ENCODE measurements at places on chromosomes 7 and 10.

GRCh38 chr7:74026903-74027682, 880 bp upstream of the ELN start:
- DNase-seq: no peak

- DNase-seq: no peak
These were observed 780 bp downstream of the PLEKHA8 start for GRCh38 chr7:30028749-30029635.

- no peak for DNase-seq
These were observed 109.7 kb upstream of the GDF10 start for GRCh38 chr10:47190301-47190700.

GRCh38 chr10:28892818-28893547, 215.7 kb downstream of the BAMBI start:
- DNase-seq: no peak

GRCh38 chr10:80686734-80687475, 149.2 kb downstream of the SH2D4B start:
- DNase-seq: no peak

DNA sequence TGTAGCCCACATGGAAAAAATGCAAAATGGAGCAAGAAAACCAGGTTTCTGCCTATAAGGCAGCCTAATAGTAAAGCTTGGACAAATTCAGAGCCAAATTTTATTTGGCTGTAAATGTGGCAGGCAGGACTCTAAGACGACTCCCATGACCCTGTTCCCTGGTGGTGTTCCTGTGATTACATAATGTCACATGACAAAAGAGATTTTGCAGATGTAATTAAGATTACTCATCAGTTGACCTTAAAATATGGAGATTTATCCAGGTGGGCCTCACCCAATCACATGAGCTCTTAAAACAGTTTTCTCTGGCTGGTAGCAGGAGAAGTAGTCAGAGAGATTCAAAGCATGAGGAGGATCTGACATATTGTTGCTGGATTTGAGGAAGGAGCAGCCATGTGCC, 303.1 kb upstream of the IMMP2L start:
- no peak for DNase-seq

GRCh38 chr7:9488555-9488954, 1055.1 kb downstream of the NXPH1 start:
- no peak for DNase-seq

DNA sequence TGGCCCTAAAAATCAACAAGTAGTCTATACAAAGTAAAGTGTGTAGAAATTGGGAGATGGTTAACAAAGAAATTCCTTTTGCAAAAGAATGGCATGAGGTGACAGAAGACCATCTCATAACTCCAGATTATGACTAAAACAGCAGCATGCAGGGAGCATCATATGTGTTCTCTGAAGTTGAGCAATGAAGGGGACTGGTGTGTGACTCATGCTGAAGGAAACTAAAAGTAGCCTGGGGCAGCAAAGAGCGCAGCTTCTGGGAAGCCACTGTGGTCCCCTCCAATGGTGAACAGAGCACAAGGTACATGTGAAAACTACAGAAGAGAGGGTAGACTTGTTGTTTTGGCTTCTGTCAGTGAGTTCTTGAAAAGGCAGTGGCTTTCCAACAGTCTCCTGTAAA, 133.4 kb downstream of the MACC1 start:
- DNase-seq: peak; percentile 34

DNA sequence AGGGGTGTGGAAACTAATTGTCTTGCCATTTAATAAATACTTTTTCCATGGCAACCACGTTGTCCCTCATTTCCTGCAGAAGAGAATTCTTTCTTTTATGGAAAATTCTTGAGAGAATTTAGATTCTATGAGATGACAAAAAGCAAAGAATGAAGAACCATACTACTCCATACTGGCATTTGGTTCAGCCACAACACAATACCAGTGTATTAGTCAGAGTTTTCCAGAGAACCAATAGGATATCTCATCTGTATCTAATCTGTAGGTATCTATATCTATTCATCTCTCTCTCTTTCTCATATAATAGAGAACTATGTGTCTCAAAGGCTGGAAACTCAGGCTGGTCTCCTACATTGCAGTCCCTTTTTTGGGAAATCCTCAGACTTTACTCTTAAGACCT, 44.6 kb upstream of the NAMPT start:
- no peak for DNase-seq

DNA sequence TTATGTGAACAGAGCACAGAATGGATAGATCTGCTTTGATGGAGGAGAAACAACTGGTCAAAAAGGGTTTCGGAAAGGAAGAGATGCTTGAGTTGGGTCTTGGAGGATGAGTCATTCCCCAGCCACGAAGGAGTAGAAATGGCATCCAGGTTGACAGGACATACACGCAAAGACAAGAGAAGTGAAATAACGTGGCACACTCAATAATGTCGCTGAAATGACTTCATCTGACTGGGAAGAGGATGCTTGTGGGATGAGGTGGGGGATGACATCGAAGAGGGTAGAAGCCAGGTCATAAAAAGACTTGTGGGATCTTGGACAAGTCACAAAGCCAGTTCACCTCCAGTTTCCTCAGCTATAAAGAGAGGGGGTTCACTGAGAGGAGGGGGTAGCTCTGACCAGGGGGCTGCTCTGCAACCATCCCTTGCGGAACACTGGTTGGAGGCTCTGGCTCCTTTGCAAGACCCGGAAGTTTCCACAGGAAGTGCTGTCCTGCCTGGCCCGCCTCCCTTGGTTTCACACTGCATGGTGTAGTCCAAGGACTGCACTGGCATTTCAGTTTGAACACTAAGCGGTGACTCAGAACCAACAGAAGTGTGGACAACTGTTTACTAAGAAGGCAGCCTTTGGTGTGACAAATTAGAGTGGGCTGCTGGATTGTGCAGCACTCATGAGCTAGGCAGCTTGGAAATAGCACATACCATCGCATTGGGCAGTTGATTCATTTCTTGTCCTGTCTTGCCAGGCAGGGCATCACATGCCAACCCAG, 189.9 kb upstream of the ADO start:
- no peak for DNase-seq

- DNase-seq: no peak
These were observed 17.0 kb upstream of the TIAL1 start for GRCh38 chr10:119613741-119614140.

- DNase-seq: no peak
These were observed 69.4 kb upstream of the PDLIM1 start for GRCh38 chr10:95360122-95360714.

GRCh38 chr7:22698767-22699166, 28.2 kb upstream of the IL6 start:
- no peak for DNase-seq

DNA sequence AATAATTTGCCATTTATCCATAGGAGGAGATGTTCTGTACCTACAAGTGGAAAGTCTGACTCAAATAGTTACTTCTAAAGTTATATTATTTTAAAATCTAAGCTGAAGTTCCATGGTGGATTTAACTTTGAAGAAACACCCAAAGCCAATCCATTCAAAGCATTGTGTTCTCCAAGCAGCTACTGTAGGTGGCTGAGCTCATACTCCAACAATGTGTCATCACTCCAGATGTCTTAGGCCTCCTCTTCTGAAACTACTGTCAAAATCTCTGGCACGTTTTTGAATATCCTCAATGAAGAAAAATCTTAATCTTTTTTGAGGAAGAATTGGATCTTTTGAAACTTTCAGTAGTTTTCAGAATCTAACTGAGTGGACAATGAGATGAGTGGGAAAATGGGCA, 169.1 kb downstream of the PTEN start:
- no peak for DNase-seq

DNA sequence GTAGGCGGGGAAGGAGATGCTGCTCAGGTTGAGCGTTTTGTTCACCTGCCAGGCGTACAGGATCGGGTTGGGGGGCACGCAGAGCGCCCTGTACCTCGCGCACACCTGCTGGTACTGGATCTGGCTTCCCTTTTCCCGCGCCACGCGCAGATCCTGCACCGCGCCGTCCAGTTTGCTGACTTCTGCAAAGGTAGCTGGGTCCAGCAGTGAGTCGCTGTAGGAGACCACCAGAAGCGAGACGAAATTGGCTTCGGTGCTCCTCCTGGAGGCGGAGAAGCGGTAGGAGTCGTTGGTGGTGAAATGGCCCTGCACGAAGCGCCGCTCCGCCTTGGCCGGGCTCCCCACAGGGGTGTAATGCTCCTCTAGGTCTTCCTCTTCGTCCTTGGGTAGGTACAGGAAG, 90.7 kb upstream of the RAB18 start:
- no peak for DNase-seq

DNA sequence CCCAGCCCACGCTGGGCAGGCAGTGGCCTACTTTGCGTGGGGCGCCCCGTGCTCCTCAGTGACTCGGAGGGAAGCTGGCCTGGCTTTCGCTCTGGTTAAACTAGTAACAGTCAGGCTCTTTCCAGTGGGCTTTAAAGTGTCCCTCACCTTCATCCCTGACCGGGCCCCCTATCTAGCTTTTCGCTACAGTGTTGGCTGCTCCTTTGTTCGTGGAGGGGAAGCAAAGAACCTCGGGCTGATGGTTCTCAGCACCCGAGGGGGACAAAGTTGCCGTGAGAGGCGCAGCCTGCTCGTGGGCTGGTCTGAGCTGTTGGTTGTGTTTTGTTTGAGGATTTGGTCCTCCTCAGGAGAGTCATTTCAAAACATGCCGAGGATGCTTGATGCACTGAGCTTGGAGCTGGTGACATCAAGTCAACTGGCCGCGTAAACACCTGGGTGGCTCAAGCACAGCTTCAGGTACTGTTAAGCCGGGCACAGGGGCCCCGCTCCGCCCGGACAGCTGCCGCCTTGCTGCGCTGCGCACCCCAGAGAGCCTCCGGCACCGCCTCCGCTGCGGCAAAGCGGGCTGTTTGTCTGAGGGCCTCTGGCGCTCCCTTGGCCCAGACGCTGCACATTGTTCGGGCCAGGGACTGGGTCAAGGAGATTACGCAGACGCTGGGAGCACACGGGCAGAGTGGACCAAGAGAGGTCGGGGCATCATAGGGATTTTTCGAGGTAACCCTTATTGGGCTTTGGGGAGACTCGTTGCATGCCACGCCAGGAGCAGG, 1.6 kb downstream of the DLX6 start:
- no peak for DNase-seq

DNA sequence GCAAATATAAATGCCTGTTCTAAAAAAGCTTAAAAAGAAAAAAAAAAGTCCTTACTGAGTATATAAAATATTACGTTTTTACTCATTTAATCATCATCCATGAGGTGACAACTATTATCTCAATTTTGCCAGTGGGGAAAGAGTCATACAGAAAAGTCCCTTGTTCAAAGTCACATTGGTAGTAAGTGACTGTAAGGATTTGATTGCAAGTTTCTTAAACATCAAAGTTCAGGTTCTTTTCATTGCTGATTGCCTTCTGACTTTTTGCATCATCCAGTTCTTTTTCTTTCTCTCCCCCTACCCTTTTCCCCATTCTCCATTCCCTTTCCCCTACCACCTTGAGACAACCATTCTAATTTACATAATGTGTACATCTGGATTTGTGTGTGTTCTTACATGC, 363.3 kb downstream of the NRG3 start:
- DNase-seq: no peak

DNA sequence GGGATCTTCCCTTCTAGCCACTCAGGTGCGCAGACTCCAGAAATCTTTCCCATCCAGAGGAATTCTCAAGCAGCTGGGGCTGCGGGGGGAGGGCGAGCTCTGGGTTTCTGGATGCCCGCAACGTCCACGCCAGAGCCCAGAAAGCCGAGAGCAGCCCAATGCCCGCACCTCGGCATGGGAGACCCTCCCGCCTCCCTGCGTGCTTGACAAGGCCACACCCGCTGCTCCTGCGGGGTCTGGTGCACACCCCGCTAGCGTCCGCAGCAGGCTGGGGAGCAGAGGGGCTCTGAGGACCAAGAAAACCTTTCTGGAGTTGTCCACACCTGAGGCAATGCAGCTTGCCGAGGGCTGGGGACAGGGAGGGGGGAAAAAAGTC, 66.2 kb downstream of the SLC29A4 start:
- no peak for DNase-seq

GRCh38 chr7:26351171-26351570, 59.5 kb downstream of the SNX10 start:
- no peak for DNase-seq

- no peak for DNase-seq
These were observed 63.3 kb downstream of the TMEM26 start for GRCh38 chr10:61389887-61390286.

GRCh38 chr7:100612730-100613390, 520 bp downstream of the MOSPD3 start:
- DNase-seq: no peak

DNA sequence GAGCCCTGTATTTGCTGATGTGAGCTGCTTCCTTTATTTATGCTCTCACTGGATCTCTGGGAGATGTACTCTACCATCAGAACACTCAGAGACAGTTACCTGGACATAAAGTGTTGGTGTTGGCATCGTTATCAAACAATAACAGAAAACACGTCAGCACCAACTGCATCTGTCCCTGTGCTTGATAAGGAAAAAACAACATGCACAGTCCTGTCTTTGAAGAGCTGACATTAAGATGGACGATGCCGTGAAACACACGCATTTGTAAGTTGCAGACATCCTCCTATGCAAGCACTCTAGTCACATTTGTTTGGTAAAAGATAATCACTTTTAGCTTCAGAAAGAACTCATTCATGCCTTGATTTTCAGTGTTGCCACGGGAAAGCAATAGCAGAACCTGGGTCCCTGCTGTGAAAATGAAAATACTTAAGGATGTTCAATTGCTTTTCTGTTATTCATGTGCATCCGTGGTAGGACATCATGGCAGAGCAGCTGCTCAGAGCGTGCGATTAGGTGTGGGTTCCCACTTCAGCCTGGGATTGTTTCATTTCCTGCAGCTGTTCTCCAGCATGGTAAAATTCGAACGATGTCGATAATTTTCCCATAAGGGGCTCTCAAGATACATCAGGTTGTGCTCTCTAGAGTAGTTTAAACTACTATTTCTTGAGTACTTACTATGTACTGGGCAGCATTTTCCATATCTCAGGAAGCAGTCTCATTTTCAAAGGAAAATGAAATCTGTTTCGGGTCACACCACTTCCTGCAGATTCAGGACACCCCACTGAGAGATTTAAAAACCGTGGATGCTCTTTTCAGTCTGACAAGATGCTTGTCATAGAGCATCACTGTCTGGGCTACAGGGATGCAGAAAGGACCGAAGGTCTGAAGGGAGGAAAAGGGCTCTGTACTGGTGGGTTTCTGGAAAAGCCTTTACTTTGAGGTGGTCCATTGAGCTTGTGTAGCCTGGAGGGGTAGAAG, 248.7 kb downstream of the CAMK1D start:
- no peak for DNase-seq

DNA sequence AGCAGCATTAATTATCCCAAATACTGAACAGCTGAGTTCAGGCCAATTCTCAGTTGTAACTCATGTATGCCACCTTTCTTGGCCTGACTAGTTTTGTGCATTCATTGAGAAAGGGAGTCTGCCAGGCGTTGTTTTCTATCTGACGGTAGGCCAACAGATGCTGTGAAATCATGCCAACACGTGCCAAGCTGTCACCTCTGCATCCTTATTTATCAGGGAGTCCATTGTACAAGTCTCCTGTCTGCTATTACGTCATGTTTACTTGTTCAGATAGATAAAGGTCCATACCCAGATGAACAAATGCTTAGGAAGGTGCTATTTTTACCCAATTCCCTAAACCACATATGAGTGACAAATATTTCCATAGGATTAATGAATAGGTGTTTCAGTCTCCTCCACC, 127.2 kb upstream of the CDK6 start:
- DNase-seq: no peak

Measured in SK-N-MC (cell line).